NK-92 treated with Interleukin-12 subunit alpha and Interleukin-12 subunit beta, amount 100 ng/mL, for 24 hours (cell line): ENCODE measurements at places on chromosomes 2 and 18.

DNA sequence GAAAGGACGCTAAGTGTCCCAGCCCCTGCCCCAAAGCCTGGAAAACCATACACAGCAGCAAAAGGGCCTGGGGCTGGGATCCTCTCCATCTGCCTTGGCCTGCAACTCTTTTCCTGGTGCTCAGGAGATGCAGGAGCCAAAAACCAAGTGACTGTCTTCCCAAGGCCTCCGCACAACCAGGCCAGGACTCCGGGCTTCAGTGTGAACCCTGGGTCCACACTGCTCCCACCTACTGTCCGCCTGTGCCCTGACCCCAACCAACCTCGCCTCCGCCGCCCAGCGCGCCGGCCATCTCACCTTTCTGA, 1.1 kb downstream of the FEV start:
- DNase-seq = no peak

GRCh38 chr2:2827761-2828221, 496.7 kb upstream of the MYT1L start:
- no peak for DNase-seq

GRCh38 chr2:70070542-70071268, 16.6 kb upstream of the PCBP1 start:
- DNase-seq = peak; percentile 21

- no peak for DNase-seq
Measured at GRCh38 chr2:60157283-60157682, 396.2 kb downstream of the BCL11A start.

- DNase-seq = no peak
Measured at GRCh38 chr2:71389384-71390072, 57.9 kb downstream of the ZNF638 start.

DNA sequence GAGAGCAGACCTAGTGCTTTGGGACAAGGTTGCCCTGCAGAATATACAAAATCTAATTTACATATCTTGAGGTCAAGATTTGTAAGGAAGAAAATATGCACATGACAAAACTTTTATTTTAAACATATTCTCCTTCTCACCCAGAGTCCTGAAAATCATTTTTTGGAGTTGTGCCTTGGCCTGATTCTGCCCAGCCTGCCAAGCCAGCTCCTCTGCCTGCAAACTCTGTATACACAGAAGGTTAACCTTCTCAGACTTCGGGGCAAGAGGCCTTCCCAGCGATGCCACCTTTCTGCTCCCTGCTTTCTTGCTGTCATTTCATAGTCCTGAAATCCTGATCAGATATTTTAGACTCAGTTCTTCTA, 95.8 kb upstream of the CAVIN2 start:
- DNase-seq = no peak

DNA sequence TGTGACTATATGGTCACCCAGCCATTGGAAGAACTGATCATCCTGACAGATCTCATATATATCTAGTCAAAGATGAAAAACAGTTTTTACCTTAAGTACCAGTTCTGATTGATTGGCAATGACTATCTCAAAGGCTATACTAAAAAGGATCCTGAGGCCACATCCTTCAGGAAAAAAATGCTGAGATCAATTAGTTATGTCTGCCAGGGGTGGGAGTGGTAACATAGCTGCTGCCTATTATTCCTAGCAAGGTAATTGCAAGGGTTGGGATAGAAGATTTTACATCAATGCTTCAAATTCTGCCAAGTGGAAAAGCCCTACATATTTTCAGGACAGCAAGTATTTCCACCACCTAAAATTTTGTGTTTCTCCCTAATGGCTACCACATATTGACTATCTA, 114.7 kb downstream of the C1D start:
- DNase-seq = no peak

GRCh38 chr18:8735274-8735673, 29.9 kb downstream of the MTCL1 start:
- no peak for DNase-seq

DNA sequence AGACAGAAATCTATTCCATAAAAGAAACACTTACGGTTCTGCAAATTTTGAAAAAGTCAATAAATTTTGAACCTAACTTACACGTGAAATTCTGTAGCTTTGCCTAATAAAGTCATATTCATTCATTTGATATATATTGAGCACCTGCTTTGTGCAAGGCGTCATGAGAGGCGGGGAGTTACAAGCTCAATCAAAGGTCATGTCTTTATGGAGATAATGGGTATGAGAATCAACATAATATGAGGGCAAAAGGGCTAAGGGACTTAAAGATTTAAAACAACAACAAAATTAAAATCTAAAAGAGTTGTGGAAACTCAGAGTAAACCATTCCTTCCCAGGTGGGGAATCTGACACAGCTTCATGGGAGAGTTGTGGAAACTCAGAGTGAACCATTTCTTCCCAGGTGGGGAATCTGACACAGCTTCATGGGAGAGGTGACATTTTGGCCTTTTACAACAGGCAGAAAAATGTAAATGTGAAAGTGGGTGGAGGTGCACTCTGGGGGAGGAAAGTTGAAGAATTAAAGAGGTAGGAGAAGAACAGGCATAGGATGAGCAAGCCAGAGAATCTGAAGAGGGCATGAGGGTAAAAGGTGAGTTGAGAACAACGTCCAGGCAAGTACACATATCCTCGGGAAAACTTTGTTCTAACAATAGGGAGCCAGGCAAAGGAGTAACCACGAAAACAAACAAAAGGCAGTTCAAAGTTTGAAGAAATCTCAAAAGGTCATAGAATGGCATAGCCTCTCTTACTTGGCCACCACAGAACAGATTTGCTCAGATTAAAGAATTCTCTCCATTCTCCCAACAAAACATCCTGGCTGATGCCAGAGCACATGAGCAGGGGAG, 49.5 kb upstream of the CD226 start:
- DNase-seq = no peak

GRCh38 chr2:26639685-26640243, 1.4 kb downstream of the CIB4 start:
- no peak for DNase-seq

DNA sequence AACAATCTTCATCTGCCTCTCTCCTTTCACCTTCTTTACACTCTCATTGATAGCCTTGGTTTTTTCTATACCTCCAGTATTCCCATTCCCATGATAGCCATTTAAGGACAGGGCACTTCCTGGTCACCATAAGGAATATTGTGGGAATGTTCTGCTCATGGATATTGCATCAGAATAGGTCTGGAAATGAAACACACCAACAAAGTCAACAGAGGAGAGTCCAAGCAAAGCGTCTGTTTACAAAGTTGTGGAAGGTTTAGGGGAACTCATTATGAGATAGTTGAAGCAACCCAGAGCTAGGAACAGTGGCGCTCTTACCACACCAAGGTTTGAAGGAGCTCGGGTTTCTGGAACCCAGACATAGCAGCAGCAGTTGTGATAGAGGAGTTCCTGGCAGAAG, 150.3 kb upstream of the TNP1 start:
- DNase-seq = no peak

DNA sequence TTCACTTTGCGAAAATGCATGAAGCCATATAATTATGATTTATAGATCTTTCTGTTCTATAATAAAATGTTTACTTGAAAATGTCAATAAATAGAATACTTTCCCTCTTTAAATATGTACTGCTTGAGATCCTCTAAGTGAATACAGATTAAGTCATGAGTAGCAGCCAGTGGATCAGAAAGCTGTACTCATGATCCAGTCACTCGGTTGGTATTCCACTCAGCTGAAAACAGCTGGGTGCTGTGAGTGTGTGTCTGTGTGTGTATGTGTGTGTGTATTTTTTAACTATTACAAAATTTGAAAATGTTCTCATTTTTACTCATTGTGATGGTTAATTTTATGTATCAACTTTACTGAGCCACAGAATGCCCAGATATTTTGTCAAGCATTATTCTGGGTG, 141.6 kb upstream of the CYP26B1 start:
- no peak for DNase-seq

GRCh38 chr2:216574046-216574445, 59.2 kb upstream of the IGFBP2 start:
- DNase-seq = no peak

DNA sequence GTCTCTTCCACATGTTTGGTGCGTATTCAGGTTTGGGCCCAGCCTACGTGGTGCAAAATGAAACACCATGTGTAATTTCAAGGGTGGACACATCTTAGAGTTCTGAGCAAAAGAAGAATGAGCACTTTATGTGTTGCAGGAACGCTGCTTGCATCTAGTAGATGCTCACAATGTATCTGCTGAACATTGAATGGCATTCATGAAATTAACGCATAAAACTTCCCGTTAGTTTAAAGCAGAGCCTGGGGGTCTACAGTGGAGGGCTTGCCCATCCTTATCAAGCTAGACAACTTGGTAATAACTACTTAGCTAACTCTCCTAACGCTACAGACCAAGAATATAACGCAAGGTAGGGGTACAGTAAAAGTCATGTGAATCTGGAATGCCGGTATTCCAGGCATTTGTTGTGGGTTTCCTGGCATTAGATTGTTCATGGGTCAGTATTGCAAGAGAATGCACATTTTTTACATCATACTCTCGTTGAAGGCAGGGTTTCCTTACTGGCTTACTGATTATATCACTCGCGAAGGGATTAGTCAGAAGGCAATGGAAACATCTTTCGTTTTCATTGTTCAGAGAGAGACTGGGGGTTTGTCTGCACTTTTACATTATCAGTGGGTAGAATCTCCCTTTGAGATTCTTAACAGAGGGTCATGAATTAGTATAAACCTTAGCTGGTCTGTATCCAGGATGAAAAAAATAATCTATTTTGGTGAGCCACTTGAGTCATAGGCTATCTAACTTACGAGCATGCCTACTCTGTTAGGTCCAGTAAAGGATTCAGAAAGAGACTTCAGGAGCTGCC, 229.5 kb upstream of the EPAS1 start:
- DNase-seq = no peak

DNA sequence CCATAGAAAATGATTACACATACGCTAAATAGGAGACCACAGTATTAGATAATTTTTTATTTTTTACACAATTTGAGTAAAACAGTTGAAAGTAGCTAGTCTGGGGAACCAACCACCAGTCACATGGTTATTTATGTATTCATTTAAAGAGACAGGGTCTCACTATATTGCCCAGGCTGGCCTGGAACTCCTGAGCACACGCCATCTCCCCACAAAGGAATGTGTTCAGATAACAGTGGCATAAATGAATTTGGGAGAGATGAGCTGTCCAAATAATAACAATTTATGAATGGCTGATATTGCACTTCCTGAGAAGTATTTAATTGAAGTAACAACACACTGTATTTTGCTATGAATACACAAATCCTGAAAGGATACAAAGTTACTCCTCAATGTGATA, 39.7 kb downstream of the KIDINS220 start:
- no peak for DNase-seq

- peak; percentile 78 for DNase-seq
Measured at GRCh38 chr18:44679056-44679913, 1.4 kb upstream of the SETBP1 start.

DNA sequence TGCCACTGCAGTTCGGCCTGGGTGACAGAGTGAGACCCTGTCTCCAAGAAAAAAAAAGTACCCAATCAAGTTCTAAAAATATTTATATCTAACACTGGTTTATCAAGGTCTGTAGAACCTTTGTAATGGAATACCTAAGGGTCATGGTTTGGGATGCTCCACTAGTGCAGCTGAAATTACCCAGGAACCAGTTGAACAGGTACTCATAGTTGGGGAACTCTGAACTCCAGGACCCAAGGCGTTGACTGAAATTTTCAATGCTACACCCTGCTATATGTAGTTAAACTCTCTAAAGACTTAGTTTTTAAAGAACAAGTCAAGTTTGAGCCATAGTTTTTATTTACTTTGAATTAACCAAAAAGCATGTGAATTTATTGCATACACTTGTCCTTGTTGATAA, 55.1 kb downstream of the FAM117B start:
- DNase-seq = no peak

GRCh38 chr2:30877833-30878232, 70.6 kb upstream of the CAPN13 start:
- DNase-seq = no peak

DNA sequence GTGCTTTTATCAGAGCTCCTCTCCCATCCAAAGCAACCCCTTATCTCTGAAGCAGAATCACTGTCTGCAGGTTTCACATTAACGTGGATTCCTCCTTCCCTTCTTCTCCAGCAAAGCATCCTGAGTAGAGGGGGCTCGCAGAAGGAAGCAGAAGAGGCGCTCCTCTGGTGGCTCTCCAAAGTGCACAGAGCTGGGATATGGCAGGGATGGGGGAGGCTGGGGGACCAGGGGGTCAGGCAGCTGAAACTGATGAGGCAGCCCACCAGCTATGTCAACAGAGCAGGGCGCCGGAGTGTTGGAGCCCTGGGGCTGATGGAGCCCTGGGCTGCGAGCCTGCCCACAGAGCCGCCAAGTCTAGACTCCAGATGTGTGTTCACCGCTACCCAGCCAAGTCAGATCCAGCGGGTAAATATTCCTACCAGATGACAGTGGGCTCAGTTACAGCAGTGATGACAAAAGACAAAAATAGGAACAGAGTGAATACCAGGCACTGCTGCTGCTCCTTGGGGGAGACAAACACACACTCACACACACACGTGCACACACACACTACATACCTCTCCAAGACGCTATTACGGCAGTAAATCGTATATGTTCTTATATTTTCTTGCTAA, 678.3 kb upstream of the ID2 start:
- no peak for DNase-seq
